ENCODE measurements at places on chromosomes 7 and 10. TPM values are rescaled to one million over a fixed set of nuclear protein-coding genes. Genes with fewer than 3 reads are reported as not detected.

DNA sequence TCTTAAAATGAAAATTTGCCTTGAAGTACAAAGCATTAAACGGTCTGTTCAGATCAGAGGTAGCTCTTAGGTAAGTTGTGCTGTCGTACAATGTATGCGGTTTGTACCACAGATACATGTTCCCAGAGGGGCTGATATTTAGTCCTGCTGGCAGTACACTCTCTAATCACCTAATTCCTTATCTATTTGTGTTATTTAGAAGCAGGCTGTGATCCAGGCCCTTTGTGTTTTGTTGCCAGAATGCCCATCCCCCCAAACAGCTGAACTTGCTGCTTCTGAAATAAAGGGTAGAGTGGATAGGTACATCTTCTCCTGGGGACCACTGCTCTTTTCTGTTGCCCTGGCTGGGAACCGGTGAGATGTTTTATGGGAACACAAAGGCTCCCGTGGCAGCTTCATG, 84.5 kb downstream of the SND1 start:
- DNase-seq, result no peak

DNA sequence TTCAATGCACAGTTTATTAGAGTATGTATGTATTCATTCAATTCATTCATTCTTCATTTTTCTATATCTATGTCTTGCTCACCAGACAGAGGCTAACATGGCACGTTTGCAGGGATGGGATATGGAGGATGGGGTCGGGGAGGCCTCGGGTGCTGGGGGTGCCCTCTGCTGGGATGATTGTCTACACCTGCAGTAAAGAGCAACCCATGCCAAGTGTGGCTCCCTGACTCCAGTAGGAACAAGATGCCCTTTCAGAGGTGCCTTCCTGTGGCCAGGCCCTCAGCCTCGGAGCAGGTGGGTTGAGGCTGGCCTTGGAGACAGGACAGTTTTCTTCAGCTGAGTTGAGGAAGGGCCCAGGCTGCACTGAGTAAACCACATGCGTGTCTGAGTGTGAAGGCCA, 157.2 kb downstream of the SH2D4B start:
- DNase-seq, result no peak

DNA sequence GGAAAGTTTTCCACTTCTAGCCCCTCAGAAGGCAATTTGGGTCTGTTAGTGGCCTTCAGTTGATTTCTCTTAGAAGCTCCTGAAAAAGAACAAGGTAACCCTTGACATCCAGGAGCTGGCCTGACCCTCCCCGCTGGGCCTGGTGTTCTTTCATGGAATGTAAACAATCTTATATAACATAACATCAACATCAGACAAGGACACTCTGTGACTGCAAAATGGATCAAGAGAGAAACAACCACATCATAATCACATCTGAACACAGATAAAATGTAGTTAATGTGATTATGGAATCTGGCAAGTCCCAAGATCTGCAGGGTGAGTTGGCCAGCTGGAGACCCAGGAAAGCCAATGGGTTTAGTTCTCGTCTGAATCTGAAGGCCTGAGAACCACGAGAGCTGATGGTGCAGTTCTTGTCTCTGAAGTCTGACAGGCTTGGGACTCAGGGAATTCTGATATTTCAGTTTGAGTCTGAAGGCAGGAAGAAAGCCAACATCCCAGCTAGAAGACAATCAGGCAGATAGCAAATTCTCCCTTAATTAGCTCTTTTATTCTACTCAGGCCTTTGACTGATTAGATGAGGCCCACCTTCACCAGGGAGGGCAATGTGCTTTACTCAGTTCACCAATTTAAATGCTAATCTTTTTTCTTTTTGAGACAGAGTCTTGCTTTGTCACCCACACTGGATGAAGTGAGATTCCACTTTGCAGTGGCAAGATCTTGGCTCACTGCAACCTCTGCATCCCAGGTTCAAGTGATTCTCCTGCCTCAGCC, 91.4 kb upstream of the NAMPT start:
- no peak for DNase-seq

DNA sequence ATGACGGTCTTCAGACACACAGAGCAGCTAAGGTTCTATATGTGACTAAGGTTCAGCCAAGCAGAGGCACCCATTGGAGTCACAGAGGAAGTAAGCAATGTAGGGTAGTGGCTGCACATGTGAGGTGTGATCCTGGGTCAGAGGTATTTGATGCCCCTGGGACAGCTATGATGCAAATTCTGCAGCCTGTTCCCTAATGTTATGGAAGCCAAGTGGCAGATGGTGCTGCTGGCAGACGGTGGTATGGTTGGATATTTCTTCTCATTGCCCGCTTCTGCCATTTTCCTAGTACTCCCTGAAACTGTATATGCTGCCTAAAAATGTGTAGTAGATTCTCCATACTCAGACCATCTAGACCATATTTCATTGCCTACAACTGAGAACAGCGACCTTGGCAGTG, 7.2 kb downstream of the TAS2R16 start:
- no peak for DNase-seq

GRCh38 chr7:116395141-116395791, 104.3 kb upstream of the CAV2 start:
- DNase-seq, result peak; percentile 91

DNA sequence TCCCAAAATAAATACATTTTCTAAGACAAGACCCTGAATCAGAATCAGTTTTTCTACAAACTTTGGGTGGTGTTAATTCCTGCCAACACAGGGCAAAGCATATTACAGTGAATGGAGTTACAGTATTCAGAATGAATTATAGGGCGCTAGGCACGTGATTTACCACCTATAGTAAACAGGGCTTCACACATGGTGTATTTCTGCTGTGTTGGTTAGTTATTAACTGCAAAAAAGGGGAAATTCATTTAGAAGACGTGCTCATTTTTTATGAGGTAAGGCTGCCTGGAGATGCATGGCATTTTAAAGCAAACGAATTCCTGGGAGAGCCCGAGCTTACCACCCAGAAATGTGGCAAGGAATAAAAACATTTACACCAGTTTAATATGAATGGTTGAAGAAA, 393.8 kb downstream of the LRMDA start:
- DNase-seq, result no peak

- DNase-seq, result no peak
These were observed 1.9 kb downstream of the MAGI2 start for GRCh38 chr7:79451580-79451979.

DNA sequence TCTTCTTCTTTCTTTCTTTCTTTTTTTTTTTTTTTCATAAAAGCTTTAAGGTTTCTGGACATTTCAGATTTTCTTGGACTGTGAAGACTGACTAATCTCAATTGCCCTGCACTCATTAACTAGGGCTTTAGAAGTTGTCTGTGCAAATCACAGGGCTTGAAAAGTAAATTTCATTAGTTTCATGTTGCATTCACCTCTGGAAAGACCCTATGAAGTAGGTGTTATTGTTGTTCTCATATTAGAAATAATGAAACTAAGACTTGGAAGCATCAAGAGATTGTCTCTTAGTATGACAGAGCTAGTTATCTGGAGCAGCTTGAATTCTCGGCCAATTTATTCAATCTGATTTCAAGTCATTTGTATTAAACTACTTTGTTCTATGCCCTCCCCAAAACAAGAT, 28.2 kb upstream of the SEMA3D start:
- no peak for DNase-seq

GRCh38 chr7:108839076-108839475, 269.4 kb downstream of the DNAJB9 start:
- no peak for DNase-seq

GRCh38 chr7:70694434-70694970, 437.4 kb upstream of the GALNT17 start:
- no peak for DNase-seq

DNA sequence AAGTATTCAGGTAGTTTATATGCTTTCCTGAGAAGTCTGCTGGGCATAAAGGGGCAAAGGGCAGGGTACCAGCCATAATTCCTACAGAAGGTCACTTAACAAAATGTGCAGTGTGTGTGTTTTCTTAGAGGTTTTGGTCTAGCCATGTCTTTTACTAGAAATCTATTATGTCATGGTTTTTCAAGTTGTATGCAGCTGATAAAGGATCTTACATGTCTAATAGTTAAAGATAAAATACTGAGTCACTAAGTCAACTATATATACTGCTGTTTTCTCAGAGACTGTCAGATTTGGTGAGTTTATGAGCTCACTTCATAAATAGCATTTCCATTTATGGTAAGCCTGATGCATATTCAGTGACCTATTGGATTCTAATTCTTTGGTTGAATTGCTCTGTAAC, 7.7 kb downstream of the CASP2 start:
- DNase-seq, result no peak

DNA sequence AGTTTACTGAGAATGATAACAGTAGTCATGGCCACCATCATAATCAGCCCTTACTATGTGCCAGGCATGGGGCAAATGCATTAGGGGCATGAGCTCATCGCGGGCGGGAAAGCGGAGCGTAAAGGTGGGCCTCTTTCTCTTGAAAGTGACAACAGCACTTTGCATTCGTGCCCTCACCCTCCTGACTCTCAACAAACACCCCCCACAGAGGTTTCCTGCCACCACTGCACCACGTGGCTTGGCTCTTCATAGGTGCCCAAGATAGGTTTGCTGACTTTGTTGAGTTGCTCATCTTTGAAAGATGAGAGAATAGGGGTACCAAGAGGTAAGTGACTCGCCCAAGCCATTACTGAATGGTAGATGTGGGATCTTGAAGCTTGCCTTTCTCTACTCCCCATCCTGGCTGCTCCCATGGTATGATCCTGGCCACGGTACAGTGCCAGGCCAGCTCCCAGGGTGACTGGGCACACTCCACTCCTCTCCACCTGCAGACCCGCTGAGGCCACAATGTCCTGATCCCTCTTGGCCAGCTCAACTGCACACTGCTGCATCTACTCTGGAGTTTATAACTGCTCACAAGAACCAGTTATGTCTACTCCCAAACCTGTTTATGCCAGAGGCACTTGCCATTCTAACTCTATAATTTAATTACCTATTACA, 26.0 kb downstream of the SLIT1 start:
- no peak for DNase-seq

DNA sequence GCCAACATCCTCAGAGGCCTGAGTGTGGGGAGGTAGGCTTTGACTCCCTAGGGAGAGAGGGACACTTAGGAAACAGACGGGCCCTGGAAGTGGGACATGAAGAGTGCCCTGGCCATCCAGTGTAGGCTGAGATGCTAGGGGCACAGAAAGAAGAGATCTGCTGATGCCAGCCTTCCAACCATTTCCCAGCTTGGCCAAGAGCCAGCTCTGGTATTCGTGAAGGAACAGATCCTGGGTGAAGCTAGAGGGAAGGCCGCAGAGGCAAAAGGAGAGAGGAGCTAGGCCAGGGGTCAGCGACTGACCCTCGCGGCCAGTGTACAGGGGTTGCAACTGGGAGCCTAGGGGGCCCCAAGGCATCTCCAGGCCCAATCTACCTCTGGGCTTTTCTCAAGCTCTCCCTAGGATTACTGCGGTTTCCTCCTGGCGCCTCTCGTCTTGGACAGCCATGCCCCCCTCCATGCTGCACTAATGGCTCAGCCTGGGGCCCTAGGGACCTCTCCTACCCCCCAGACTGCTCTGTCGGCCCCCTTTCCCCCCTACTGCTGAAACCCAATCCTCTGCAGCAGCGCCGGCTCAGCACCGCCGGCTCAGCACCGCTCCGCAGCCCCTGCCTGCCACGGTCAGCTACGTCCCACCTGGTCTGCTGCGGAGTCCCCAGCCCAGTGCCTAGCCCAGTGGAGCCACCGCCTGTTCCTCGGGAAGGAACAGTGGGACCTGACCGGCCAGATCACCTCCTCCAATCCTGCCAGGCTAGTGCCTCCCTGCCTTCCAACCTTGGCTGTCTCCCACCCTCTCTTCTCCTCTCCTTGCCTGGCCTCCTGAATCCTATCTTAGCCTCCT, at the start of gene ASIC3:
ASIC3 (plus strand) TSS at position 556 of the 840 bp plus-strand sequence. CDS start 355 bp downstream, outside the sequence.
- no peak for DNase-seq

DNA sequence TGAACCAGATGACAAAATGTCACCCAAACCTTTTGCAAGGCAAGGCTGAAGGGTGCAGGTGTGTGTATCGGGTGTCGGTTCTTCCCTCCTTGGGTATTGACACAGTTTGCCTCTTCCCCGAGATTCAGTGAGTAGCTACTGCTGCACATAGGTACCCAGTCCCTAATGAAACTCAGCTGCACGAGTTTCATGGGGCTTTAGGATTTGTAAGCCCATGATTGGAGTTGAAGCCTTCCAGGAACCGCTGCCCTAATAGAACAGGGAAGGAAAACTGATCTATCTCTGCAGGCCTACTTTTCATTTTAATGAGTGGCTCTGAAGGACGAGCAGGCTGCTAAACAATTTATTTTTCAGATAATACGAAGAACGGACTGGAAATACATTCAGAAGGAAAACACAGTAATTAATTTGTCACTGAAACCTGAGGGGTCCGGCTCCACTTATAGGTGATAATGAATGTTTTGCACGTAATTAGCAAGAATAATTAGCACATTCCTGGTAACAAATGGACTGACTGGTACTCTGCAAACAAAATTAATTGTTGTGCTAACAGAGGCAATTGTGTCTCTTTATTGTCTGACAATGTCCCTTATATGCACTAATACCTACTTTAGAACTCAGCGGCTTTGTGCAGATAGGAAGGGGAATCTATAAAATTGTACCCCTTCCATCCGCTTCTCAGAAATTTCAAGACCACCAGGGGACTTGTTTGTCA, 49.6 kb upstream of the FZD8 start:
- no peak for DNase-seq

DNA sequence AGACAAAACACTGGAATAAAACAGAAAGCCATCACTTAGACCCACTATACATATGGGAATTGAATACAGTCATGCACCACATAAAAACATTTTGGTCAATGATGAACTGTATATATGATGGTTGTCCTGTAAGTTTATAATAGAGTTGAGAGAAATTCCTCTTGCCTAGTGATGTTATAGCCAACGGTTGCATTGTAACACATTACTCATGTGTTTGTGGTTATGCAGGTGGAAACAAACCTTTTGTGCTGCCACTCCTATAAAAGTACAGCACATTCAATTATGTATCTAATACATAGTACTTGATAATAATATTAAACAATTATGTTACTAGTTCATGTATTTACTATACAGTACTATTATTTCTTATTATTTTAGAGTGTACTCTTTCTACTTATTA, 381.2 kb upstream of the MBL2 start:
- no peak for DNase-seq

- no peak for DNase-seq
These were observed 1231.2 kb downstream of the GATA3 start for GRCh38 chr10:9285690-9286089.

GRCh38 chr7:36210291-36210922, 57.4 kb downstream of the EEPD1 start:
- DNase-seq, result no peak

- no peak for DNase-seq
These were observed 10.0 kb downstream of the WNT2 start for GRCh38 chr7:117312593-117313580.

DNA sequence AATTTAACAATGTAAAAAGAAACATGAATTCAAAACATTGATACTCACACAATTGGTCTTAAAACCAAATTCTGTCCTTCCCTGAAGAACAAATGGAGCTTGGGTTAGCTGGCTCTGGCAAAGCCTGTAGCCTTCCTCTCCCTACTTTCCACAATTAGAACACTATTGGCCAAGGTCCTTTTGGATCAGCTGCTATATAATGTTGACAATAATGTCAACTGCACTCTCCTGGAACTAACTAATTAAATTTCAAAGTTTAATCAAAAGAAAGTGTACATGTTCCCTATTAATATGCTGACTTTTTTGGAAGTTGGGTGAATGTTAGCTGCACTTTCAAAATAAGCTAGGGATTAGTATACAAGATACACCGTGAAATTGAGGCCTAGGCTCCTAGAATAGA, 440.1 kb upstream of the NFE2L3 start:
- no peak for DNase-seq

LYZL2 gene
- total RNA-seq, result not detected

SPDYE5 gene
- total RNA-seq, result not detected

COL26A1 gene
- 25.8 TPM for total RNA-seq

MBL2 gene
- not detected for total RNA-seq

TMEM178B gene
- 0.39 TPM for total RNA-seq

GNAI1 gene
- 19.2 TPM for total RNA-seq

LLCFC1 gene
- total RNA-seq, result not detected
